ENCODE measurements at places on chromosomes 2 and 18.

GRCh38 chr18:519019-519879 lies 18.7 kb upstream of the COLEC12 start:
- DNase-seq: peak; percentile 88

DNA sequence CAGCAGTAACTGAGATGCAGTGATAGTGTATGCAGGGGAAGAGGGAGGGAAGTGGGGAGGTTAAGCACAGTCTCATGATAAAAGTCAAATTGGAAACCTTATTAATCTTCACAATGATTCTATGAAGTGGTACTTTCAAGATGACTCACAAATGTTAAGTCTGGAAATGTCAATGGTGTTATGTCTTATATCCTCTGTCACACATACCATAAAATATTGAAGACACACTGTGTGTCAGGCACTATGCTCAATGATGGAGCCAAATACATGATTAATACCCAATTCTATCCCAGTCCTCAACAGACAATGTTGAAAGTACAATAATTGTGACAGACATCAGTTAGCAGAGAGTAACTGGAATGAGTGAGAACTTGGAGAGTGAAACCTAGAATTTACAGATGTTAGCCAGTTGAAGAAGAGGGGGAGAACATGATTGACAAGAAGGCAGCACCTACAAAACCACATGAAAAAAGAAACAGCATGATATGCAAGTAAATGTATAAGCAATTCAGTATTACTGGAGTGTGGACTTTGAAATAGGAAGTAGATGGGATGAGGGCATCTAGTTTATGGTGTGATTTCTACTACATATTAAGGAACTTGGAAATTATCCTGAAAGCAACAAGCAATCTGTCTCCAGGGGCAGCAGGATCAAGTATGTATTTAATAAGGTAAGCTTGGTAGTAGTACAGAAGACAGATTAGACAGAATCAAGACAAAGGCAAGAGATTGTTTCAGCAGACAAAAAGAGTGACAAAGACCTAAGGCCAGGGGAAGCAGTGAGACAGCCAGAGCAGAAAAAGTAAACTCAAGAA lies 107.6 kb downstream of the STRN start:
- DNase-seq: no peak

DNA sequence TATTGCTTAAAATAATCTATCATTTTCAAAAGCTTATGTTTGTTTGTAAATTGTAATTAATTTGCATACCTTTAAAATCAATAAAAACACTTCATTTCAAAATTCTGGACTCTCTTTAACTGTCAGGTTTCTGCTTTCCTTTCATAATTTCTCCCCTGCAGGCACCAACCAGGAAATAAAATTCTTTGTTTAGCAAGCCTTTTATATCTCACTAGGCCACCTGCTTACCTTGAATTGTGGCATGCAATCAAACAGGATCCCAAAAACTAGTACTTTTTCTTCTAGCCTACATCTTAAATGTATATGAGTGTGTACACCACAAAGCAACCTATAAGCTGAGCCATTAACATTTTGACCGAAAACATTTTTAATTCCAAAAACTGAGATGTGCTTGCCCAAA lies 233.1 kb downstream of the NR4A2 start:
- DNase-seq: no peak

- DNase-seq: peak; percentile 21
Measured at GRCh38 chr18:36539674-36540231, 242.2 kb downstream of the FHOD3 start.

- DNase-seq: no peak
Measured at GRCh38 chr2:178251151-178251955, 57.0 kb downstream of the OSBPL6 start.

DNA sequence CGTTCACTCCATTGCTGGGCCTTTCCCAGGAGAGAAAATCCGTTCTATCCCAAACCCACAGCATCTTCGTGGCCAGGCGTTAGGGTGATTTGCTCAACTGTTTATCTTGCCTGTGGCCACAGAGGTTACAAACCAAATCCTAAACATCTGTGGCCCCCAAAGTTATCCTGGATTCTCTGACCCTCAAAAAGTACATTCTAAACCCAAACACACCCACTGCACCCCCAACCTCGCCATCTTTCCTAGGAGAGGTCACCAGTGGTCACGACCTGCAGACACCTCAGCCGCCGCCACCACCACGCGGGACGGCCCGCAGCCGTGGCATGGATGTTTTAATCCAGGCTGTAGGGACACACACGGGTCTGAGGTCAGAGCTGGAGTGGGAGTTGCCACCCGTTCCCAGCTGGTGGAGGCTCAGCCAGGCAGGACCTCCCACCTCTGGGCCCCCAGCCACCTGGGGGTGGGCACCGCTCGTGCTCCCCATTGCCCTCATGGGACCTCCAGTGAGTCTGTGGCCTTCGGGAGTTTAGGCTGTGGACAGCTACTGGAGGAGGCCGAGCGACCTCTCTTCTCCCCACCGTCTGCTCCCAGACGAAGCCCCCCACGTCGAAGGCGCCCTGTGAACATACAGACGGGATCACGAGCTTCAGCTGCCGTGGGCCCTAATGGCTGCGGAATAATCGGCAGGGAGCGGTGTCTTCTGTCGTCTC lies 72.0 kb downstream of the KCNG2 start:
- no peak for DNase-seq

Data from fibroblast of skin of right quadriceps (primary cell).